Stimulated activated effector memory CD8-positive, alpha-beta T cell treated with anti-CD3 and anti-CD28 coated beads, Interleukin-12 subunit alpha, Interleukin-12 subunit beta, amount 100 ng/mL, for 72 hours (primary cell): ENCODE measurements at places on chromosomes 12 and 14.

GRCh38 chr12:111368788-111369495 is at the start of gene PHETA1:
Gene PHETA1 (minus strand): TSS chr12:111369095. CDS start chr12:111363427, 5,668 bp downstream.
- peak; percentile 93 for DNase-seq

DNA sequence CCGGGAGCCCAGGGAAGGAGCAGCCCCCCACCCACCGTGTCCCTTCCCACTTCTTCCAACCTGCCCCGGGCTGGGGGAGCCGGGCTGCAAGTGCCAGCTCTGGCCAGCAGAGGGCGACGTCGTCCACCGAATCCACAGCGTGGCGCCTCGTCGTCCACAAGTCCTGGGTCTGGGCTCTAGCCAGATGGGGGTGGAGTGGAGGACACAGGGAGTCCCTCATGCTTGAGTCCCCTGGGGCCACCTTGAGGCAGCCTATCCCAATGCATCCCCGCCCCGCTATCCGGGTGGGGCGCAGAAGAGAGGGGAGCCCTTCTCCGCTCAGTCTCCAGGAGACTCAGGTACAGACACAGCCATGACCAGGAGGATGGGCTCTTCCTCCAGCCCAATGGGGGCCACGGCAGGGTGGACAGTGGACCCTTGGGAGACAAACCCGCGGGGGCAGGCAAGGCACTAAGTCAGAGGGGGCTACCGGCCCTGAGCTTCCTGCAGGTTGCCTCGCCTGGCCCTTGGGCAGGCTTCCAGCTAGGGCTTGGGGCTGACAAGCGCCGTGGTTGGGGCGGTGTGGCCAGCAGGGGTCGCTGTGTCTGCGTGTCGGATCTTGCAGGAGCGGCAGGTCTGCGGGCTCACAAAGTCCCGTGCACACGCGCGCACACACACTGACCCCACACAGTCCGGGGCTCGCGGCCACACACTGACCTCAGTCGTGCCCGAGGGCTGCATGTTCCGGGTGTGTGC is 5.5 kb downstream of the AQP5 start:
- DNase-seq, result peak; percentile 98

DNA sequence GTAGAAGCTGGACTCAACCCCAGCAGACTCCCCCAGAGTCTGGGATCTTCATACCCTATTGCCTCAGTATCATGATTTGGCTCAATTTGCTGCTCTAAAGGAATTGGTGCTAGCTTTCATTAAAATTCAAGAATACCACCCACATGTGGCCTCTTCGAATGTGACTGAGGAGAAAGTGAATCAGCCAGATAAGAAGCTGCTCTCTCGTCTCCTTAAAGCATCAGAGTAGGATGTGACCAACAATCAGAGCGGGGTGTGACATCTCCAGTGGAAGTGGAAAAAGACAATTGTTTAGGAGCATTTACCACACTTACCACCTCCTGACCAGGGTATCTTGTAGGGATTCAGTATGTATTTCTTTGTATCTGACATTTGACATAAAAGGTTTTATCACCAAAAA is 278.2 kb upstream of the DIO2 start:
- no peak for DNase-seq

DNA sequence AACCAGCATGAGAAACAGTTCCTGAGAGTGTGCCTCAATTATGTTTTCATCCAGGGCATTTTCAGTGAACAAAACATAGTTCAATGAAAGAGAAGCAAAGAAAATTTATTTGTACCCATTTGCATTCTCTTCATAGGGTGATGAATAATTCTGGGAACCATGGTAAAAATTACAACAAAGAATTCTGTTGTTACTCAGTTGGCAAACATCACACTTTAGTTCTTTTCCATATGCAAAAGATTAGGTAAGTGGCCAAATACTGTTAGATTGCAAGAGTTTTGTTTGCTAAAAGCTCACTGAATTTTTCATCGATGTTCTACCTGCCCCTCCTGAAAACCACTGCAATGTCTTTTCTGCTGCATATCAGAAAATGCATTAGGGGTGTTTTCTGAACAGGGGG is 132.4 kb upstream of the RGS6 start:
- DNase-seq, result no peak

DNA sequence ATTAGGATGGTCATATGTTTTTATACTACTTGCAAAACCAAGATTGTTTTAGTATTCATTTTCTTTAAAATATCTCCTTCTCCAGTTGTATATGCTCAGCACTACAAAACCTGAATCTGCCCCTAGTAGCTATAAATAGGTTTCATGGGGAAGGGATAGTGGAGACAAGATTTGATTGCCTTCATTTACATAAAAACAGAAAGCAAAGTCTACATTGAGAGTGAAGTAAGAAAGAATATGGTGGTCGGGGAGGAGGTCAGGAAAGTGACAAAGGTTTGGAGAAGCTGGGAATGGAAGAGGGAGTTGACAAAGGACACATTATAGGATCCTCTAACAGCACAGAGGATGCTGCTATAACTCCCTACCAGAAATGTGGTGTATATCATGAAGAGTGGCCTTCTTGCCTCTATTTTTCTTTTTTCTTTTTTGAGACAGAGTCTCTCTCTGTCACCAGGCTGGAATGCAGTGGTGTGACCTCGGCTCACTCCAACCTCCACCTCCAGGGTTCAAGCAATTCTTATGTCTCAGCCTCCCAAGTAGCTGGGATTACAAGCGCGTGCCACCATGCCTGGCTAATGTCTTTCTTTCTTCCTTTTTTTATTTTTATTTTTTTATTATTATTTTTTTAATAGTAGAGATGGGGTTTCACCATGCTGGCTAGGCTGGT is 6.6 kb upstream of the LRP6 start:
- no peak for DNase-seq

- DNase-seq, result no peak
These were observed 169.5 kb upstream of the RTL1 start for GRCh38 chr14:101072945-101073597.

GRCh38 chr14:87492561-87492960 is 500.4 kb downstream of the GALC start:
- DNase-seq, result no peak

- DNase-seq, result no peak
These were observed 43.4 kb downstream of the WDR20 start for GRCh38 chr14:102182936-102183619.

GRCh38 chr14:68391311-68392014 is 401.4 kb downstream of the ZFP36L1 start:
- no peak for DNase-seq

GRCh38 chr12:50599366-50600095 is 94.7 kb downstream of the DIP2B start:
- no peak for DNase-seq

GRCh38 chr14:23647619-23648018 is 11.5 kb downstream of the DHRS2 start:
- no peak for DNase-seq

GRCh38 chr12:120909633-120910298 is 5.6 kb upstream of the SPPL3 start:
- no peak for DNase-seq

DNA sequence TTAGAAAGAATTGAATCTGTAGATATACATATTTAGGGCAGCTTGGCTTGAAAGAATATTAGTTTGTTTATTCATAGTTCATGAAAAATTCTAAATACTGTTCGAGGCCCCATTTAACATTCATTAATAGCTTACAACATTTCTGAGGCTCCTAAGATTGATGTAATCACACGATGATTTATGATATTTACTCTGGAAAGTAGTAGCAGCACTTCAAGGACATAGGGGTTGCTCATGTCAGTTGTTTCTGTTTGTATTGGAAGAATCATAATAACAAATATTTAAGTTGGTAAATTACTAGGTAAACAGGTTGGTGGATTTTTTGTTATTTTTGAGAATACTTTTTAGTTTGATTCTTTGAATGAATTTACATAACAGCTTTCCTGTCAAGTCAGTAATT is 30.4 kb downstream of the CAND1 start:
- no peak for DNase-seq

DNA sequence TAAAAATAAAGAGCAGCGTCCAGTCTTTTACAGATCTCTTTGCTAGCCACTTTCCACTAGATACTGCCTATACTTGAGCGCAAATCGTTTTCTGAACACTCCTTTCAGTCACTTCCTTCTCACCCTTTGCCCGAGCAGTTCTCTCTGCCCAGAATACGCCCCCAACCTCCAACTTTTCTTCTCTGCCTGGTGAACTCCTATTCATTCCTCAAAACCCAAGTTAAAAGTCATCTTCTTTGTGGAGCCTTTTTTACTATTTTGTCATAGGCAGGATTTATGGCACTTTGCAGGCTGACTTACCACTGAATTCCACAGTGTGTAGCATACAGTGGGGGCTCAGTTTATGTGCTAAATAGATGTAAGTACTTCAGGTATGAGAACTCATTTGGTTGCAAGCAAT is 4.0 kb downstream of the CCDC63 start:
- no peak for DNase-seq

GRCh38 chr12:132806857-132807256 is 21.8 kb downstream of the GOLGA3 start:
- no peak for DNase-seq

- DNase-seq, result no peak
These were observed 23.1 kb upstream of the KCNK10 start for GRCh38 chr14:88346048-88346639.

GRCh38 chr14:33714527-33715226 is 236.2 kb downstream of the EGLN3 start:
- DNase-seq, result no peak

DNA sequence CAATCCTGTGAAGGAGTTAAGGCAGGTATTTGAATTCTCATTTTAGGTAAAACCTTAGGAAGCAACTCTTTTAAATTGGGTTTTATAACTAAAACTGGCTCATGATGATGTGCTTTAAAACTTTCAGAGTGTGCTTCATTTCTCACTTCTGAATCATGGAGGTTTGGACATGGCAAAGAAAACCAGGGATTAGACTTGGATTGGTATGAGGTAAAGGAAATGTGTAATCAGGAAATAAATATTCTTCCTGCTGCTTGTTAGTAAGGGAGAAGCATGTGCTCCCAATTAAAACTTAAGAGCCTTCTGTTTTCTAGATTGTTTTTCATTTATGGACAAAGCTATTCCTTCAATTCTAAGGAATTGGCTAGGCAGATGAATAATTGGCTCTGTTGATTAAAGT is 57.4 kb downstream of the FBXO33 start:
- no peak for DNase-seq
